NCI-H82 (cell line): ENCODE measurements at places on chromosomes 4 and X.
A peak's percentile ranks its signal among the peaks of the same experiment; 100 is the strongest.

- no peak for DNase-seq
Measured at GRCh38 chr4:111268769-111269414, 646.0 kb upstream of the PITX2 start.

DNA sequence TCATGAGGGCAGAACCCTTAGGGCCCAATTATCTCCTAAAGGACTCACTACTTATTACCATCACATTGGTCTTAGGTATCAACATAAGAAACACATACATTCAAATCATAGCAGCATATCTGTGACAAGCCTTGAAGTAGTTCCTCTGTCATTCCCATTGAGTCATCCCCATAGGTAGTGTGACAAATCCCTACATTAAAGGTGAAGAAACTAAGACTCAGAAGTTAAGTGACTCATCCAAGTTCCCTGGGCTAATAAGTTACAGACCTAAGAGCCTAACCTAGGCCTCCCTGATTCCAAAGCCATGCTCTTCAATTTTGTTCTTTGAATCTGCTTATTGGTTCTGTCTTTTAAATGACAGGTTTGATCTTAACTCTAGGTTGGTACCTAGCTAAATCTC is 58.2 kb downstream of the CD38 start:
- no peak for DNase-seq

- DNase-seq = peak; percentile 64
Measured at GRCh38 chrX:33205321-33205720, 6.0 kb downstream of the DMD start.

DNA sequence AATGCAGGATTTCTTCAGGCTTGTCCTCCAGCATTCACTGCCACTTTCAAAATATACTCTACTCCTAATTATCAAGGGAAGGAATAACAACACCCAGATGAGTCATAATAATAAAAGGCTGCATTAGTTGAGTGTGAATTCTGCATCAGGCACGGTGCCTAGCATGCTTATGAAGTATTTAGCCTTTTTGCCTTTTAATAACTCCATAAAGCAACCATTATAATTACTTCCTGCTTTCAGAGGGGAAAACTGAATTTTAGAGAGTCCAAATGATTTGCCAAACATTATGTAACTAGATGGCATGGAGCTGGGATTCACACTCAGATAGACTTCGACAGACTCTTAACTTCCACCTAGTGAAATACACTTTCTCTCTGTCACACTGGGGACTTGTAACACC is 2365.5 kb downstream of the PCDH7 start:
- no peak for DNase-seq

- DNase-seq = no peak
Measured at GRCh38 chr4:155946486-155946885, 7.2 kb downstream of the CTSO start.

DNA sequence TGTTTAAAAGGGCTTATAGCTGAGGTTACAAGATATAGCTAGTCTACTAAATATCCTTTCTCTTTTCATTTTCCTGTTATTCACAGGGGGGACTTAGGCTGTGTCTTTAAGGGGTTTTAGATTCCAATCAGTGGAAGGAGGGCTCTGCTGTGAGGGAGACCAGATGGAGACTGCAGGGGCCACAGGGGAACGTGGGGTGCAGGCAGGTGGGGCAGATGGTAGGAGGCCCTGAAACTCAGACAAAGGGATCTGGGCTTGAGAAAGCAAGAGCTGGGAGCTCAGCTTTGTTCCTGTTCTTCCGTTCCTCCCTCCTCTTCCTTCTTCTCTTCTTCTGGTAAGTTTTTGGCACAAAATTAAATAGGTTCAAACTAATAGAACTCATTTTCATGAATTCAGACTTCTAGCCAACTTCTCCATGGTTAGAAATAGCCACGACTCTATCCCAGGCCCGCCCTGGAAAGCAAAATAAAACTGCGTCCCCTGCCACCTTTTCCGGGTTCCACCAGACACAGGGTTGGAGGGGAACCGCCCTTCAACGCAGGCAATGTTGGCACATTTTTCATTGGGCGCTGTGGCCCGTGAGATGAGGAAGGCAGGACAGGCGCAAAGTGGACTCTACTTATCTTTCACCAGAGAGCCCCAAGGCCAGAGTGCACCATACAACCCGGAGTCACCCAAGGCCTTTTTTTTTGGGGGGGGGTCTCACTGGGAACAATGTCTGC is 3.5 kb upstream of the TMSB4X start:
- DNase-seq = no peak

- peak; percentile 83 for DNase-seq
Measured at GRCh38 chrX:69222103-69223090, 57.1 kb upstream of the PJA1 start.

GRCh38 chr4:82898322-82899243 is 2.0 kb upstream of the THAP9 start:
- peak; percentile 34 for DNase-seq

GRCh38 chr4:162131256-162131655 is 32.5 kb downstream of the FSTL5 start:
- peak; percentile 23 for DNase-seq

DNA sequence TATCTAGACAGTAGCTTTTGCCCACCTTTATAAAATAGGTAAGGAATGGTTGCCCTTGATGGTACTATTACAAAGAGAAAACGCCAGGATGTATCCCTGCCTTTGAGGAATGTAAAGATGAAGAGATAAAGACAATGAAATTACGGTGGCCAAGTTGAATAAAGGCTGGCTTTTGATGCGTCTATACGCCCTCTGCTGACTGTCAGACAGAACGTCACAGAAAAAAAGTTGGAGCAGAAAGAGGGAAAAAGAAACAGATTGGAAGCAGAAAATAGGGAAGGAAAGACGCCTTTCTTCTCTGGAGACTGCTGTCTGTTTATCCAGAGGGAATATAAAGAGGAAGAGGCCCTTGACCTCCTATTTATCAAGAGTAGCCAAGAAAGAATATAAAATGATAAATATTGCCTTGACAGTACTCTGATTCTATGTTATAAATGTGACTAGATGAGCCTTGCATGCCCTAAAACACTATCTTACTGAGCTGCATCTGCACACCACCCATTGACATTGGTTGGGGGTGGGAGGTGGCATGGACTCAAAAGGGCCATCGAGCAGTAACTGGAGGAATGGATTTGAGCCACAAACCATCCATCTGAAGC is 30.6 kb downstream of the PCDH19 start:
- peak; percentile 40 for DNase-seq

GRCh38 chr4:3699678-3700077 is 66.5 kb upstream of the ADRA2C start:
- DNase-seq = no peak

DNA sequence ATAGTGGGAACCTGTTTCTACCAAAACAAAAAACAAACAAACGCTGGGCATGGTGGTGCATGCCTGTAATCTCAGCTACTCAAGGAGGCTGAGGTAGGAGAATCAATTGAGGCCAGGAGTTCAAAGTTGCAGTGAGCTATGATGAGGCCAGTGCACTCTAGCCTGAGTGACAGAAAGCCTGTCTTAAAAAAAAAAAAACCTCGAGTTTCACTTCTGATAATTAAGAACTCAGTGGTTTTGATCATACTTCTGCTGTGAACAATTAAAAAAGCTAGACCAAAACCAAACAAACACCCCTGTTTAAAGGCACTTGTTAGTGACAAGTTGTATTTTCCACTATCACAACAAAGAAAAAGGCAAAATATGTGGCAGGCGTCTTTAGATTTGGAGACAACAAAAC is 15.0 kb upstream of the UBE2D3 start:
- DNase-seq = no peak

GRCh38 chr4:4791299-4792111 is 68.0 kb upstream of the MSX1 start:
- DNase-seq = peak; percentile 21

GRCh38 chr4:99507349-99507748 is 3.5 kb upstream of the C4orf17 start:
- DNase-seq = no peak

GRCh38 chr4:168751263-168752225 is 254.7 kb downstream of the PALLD start:
- DNase-seq = no peak

DNA sequence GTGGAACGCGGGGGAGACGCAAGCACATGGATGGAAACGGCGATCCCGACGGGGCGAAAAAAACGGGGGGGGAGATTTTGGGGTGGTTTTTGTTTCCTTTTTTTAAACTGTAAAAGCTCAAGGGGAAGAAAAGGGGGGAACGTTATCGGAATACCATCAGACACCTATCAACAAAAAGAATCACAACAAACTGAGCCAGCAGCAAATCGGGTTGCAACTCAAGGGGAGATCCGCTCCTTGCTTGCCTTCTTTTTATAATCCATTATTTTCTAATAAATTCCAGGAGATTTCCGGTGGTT is 616 bp downstream of the MAML3 start:
- DNase-seq = no peak

GRCh38 chr4:1353186-1354055 is 6.4 kb downstream of the UVSSA start:
- no peak for DNase-seq

DNA sequence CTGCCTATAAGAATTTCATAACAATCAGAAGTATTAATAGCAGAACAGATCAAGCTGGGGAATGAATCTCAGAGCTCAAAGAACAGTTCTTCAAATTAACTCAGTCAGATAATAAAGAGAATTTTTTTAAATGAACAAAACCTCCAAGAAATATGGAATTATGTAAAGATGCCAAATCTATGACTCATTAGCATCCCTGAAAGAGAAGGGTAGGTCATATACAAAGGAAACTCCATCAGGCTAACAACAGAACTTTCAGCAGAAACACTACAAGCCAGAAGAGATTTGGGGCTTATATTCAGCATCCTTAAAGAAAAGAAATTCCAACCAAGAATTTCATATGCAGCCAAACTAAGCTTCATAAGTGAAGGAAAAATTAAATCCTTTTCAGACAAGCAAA is 28.6 kb downstream of the CBR4 start:
- DNase-seq = no peak

DNA sequence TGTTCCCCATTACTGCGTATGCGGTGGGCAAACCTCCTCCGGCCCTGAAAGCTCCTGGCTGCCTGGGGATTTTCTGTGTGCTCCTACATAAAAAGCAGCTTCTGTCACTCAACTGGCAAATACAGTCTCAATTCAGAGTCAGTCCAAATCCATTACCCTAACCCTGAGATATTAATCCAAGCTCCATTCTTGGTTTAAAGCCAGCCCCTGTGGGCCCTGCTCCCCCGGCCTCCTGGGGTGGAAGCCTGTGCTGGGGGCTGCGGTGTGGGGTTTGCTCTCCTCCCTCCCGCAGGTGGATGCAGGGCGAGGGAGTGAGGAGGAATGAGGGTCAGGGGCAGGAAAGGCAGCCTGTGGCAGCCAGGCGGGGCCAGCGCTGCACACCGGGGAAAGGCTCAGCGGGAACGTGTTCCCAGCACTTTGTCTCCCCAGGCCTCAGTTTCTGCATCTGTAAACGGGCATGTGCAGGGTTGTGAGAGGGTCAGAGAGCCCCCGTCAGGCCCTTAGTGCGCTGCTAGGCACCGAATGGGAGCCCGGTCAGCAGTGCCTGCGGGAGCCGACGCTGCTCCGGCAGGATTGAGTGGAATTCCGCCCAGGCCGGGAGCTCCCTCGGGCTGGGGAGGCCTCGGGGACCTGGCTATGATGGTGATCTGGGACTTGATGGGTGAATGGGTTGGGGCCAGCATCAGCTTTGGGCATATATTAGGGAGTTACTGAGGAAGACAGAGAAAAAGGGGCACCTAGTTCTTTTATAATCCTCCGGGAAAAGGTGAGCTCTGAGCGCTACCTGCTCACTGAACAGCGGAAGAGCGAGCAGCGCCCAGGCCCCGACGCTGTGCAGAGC is 6.3 kb upstream of the RGS12 start:
- no peak for DNase-seq

- DNase-seq = no peak
Measured at GRCh38 chrX:122091571-122091970, 1044.2 kb downstream of the GLUD2 start.
